ENCODE measurements at places on chromosomes 13 and 19. TPM values are rescaled to one million over a fixed set of nuclear protein-coding genes. Genes with fewer than 3 reads are reported as not detected.

FCHO1 gene
- total RNA-seq = 56.8 TPM

DNA sequence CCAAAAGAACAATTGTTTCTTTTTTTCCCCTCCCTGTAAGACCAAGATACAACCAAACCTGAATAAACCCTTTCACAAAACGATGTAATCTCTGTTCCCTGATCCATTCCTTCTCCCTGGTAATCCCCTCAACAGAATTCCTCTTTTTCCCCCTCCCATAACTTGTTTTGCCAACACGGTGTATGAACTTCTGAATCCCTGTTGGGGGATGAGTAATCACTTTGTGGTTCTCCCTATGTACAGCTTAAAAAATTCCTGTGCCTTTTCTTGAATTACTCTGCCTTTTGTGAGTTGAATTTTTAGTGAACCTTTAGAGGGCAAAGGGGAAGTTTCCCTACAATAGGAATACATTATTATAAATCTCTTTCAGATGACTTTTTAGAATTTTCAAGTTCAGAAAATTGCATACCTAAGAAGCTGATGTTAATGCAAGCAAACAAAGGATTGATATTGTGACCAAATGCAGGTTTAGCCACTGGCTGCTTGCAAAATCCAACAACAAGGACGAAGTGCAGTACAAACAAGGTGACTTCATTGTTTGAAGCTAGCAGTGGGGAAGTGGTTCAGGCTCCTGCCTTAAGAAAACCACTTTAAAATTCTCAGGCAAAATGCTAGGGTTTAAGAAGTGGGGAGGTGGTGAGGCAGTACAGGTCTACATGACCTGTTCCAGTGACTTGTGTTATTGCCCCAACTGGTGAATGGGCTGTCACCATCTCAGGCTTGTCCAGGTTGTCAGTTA lies 15.0 kb upstream of the EPSTI1 start:
- no peak overlapping the region for H3K27ac ChIP-seq
- DNase-seq = no peak
- no peak overlapping the region for H3K4me3 ChIP-seq
- no peaks in the 10 kb centered on the region for H3K36me3 ChIP-seq
- no peaks in the 10 kb centered on the region for H3K4me1 ChIP-seq
- H3K27me3 ChIP-seq = no peaks in the 10 kb centered on the region

TJP3 gene
- 0.93 TPM for total RNA-seq

CYP4F2 gene
- 0.24 TPM for total RNA-seq

DNA sequence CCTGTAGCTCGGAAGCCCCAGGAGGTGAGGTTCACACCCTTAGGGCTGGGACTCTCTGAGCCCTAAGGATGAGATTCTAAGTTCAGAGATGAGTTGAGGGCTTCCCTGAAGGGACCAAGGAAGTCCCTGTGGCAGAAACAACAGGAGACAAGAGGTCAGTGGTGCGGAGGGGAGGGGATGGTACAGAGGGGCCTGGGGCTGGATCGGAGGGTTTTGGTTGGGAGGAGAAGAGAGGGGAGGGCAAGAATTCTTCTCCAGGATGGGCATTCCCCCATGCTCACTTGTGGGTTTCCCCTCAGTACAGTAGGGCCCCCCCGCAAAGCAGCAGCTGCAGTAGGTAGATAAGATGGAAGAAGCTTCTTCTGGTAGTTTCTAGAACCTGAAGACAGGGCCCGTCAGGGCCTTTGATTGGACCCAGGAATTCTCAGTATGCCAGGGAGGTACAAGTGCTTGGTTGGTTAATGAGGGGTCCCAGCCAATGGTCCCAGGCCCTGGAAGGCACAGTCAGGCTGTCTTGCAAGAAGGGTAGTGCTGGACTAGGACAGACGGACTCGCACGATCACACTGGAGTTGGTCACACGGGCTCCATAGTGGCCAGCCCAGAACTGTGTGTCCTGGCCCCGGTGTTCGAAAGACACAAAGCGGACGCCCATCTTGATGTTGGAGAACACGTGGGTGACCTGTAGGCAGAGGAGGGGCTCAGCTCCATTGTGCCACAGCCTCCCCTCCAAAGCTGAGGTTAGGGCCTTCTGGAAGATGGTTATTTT lies 7.3 kb downstream of the FBXO27 start:
- no peak overlapping the region for H3K27ac ChIP-seq
- H3K4me3 ChIP-seq = no peak overlapping the region
- H3K27me3 ChIP-seq = peaks cover 10% of the 10 kb centered on the region
- DNase-seq = no peak
- H3K4me1 ChIP-seq = peaks cover 1% of the 10 kb centered on the region
- H3K36me3 ChIP-seq = no peaks in the 10 kb centered on the region

GRCh38 chr19:30854207-30854606 lies 482.0 kb downstream of the ZNF536 start:
- H3K27ac ChIP-seq = no peak overlapping the region
- H3K27me3 ChIP-seq = peaks cover 5% of the 10 kb centered on the region
- no peaks in the 10 kb centered on the region for H3K36me3 ChIP-seq
- no peak for DNase-seq

NLRP5 gene
- total RNA-seq = not detected

GRCh38 chr19:6413291-6413690 lies 11.3 kb downstream of the KHSRP start:
- no peaks in the 10 kb centered on the region for H3K4me1 ChIP-seq
- no peaks in the 10 kb centered on the region for H3K27me3 ChIP-seq
- H3K27ac ChIP-seq = no peak overlapping the region

TMEM59L gene
- total RNA-seq = 0.40 TPM

- DNase-seq = peak; percentile 65
- H3K36me3 ChIP-seq = no peaks in the 10 kb centered on the region
- peaks cover 19% of the 10 kb centered on the region for H3K4me1 ChIP-seq
- peaks cover 3% of the 10 kb centered on the region for H3K27me3 ChIP-seq
- peak overlapping the region; percentile 58 for H3K4me3 ChIP-seq
- H3K27ac ChIP-seq = no peak overlapping the region
These were observed 78.3 kb downstream of the CYSLTR2 start for GRCh38 chr13:48731957-48732569.

MISP gene
- not detected for total RNA-seq

DNA sequence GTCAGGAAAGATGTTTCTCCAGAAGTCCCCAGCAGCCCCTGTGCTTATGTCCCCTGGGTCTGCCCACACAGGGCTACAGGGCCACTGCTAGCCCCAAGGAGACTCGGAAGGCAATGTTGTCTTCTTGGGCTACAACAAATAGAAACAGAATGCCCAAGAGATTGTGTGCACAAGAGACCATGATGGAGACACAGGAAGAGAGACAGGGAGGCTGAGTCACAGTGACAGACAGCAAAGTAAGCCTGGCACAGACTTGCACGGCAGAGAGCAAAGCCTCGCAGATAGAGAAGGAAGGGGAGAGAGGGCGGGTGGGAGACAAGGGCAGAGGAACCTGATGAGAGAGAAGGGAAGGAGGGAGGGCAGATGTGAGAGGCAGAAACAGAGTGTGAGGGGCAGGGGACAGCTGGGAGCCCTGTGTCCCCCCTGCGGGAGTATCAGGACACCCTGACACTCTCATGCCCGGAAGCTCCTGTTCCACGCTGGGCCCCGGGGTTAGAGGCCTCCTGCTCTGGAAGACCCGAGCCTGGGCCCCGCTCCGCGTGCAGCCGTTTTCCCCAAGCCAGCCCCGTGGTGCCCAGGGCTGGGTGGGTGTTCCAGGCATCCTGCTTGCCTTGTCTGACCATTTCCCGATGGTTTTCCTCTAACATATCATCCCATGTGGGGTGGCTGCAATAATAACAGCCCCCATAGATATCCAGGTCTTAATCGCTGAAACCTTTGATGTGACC lies 2.7 kb upstream of the PLA2G4C start:
- no peak for DNase-seq
- peaks cover 24% of the 10 kb centered on the region for H3K36me3 ChIP-seq
- H3K4me1 ChIP-seq = peaks cover 15% of the 10 kb centered on the region
- no peak overlapping the region for H3K4me3 ChIP-seq
- H3K27me3 ChIP-seq = no peaks in the 10 kb centered on the region

GRCh38 chr19:15374105-15374651 lies 5.4 kb downstream of the AKAP8 start:
- peaks cover 37% of the 10 kb centered on the region for H3K4me1 ChIP-seq
- DNase-seq = no peak
- H3K36me3 ChIP-seq = peaks cover 21% of the 10 kb centered on the region
- no peak overlapping the region for H3K27ac ChIP-seq
- no peaks in the 10 kb centered on the region for H3K27me3 ChIP-seq
- no peak overlapping the region for H3K4me3 ChIP-seq

PSG7 gene
- total RNA-seq = not detected

DNA sequence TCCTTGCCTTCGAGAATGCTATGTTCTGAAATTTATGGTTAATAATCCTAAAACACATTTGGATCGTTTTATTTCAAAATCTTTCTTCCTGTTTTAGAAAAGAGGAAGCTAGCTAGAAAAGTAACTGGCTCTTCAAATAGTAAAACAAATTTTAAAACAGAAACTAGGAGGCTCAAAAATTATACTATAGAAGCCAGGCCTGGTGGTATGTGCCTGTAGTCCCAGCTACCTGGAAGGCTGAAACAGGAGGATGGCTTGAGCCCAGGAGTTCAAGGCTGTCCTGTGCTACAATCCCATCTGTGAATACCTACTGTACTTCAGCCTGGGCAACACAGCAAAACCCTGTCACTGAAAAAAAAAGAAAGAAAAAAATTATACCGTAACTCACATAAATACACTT lies 57.9 kb downstream of the ELF1 start:
- no peak for DNase-seq
- peak overlapping the region; percentile 45 for H3K4me3 ChIP-seq
- peaks cover 27% of the 10 kb centered on the region for H3K36me3 ChIP-seq
- H3K27me3 ChIP-seq = no peaks in the 10 kb centered on the region

DNA sequence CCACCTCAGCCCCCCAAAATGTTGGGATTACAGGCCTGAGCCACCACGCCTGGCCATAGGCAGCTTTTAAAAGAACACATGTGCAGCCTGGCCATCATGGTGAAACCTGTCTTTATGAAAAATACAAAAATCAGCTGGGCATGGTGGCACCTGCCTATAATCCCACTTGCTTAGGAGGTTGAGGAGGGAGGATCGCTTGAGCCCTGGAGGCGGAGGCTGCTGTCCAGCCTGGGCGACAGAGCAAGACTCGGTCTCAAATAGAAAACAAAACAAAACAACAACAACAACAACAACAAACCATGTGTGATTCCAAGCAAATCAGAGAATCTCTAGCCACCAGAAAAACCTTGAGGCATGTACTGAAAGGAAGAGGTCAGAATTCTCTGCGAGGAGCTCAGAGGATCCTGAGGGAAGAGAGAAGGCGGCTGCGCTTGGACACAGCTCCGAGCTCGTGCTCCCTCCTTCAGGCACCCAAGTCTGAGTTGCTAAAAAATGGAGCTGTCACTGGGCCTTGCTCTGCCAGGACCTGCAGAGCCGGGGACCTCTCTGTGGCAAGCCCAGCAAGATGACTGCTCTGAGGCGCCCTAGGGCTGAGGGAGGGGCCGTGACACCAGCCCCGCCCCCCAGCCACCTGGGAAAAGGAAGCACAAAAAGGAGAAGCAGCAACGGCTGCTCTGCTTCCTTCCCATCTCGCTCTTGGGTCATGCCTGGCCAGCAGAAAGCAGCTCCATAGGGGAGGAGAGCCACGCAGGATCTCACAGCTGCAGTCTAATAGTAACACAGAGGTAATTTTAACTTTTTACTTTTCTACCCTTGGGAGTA lies at the start of gene ARL11:
Gene ARL11, plus strand, starts transcription at position 677 of the 822 bp plus-strand sequence. CDS start 1,941 bp downstream, outside the sequence.
- H3K27me3 ChIP-seq = no peaks in the 10 kb centered on the region
- no peak within 1 kb of the TSS for H3K27ac ChIP-seq
- peaks cover 15% of the 10 kb centered on the region for H3K4me1 ChIP-seq
- peak; percentile 79 for DNase-seq
- H3K4me3 ChIP-seq = peak within 1 kb of the TSS; percentile 77

LAIR1 gene
- total RNA-seq = 5.7 TPM

DNA sequence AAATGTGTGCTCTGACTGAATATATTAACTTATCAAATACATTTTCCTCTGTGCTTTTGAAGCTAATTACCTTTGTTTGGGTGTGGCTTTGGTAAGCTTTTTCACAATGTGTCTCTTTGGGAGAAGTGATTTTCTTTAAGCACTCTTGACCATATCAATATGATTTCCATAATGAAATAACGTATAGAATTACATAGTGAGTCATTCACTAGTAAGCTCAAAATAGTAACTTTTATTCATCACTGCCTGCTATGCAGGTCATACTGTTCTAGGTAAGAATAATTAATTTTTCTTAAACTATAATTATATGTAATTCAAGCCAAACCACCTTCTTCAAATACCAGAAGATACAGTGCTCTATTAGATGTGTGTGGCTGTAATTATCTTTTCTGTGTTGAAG lies 480.7 kb downstream of the MYO16 start:
- peaks cover 2% of the 10 kb centered on the region for H3K4me1 ChIP-seq
- H3K36me3 ChIP-seq = no peaks in the 10 kb centered on the region
- H3K27ac ChIP-seq = no peak overlapping the region
- DNase-seq = no peak

KISS1R gene
- total RNA-seq = 5.3 TPM

MEX3D gene
- 2.1 TPM for total RNA-seq

DNA sequence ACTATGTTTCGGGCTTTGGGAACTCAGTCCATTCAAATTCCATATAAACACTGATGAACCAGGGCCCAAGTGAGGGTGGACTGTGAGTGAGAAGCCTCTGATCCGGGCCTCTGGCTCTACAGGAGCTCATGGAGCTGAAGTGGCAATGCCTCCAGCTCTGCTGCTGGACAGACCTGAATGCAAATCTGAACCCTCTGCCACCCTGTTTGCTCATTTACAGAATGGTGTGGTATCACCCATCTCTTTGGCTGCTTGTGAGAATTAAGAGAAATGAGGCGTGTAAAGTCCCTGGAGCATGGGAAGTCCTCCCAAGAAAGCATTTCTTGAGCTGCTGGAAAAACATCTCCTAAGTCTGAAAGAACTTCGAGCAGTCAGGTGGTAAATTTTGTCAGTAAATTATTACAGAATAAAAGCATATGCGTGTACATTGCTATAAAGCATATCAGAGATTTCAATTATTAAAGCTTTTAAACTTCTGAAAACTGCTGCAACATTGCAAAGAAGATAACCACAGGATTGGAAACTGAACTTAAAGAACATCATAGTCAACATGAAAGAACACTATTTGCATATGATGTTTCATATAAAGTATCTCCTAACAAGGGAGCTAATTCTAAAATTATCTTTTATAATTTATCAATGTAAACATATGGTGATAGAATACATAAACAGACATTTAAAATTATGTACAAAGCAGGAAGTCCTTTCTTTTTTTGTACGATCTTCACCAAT lies 369.0 kb downstream of the UQCRFS1 start:
- H3K36me3 ChIP-seq = no peaks in the 10 kb centered on the region
- H3K4me3 ChIP-seq = no peak overlapping the region
- no peak for DNase-seq
- H3K4me1 ChIP-seq = no peaks in the 10 kb centered on the region
- H3K27ac ChIP-seq = no peak overlapping the region

TSSK6 gene
- total RNA-seq = 4.5 TPM

GRCh38 chr13:35343417-35343816 lies 133.1 kb downstream of the MAB21L1 start:
- no peaks in the 10 kb centered on the region for H3K27me3 ChIP-seq
- no peak for DNase-seq
- no peaks in the 10 kb centered on the region for H3K4me1 ChIP-seq
- H3K27ac ChIP-seq = no peak overlapping the region
- no peaks in the 10 kb centered on the region for H3K36me3 ChIP-seq
